ENCODE measurements at places on chromosomes 6 and 20. TPM values are rescaled to one million over a fixed set of nuclear protein-coding genes. Genes with fewer than 3 reads are reported as not detected.

DNA sequence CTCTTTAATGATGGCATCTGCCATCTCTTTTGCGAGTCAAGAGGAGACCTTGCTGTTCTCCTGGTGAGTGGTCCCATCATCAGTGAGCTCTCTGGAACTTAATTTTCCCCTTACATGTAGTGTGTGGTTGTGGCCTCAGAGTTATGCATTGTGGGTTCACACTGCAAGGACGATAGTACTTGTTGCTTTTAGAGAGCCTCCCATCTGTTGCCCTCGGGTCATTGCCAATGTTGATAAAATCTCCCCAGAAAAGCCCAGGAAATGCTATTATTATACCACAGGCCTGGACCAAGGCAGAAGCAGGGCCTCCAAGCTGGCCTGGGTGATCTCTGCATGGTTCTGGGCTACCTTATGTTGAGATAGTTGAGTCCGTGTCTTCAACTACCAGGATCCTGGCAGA is 241.6 kb downstream of the BMP7 start:
- H3K36me3 ChIP-seq: no peaks in the 10 kb centered on the region
- H3K4me1 ChIP-seq: no peaks in the 10 kb centered on the region
- H3K4me3 ChIP-seq: no peak overlapping the region
- no peak overlapping the region for H3K27ac ChIP-seq
- DNase-seq: no peak

DNA sequence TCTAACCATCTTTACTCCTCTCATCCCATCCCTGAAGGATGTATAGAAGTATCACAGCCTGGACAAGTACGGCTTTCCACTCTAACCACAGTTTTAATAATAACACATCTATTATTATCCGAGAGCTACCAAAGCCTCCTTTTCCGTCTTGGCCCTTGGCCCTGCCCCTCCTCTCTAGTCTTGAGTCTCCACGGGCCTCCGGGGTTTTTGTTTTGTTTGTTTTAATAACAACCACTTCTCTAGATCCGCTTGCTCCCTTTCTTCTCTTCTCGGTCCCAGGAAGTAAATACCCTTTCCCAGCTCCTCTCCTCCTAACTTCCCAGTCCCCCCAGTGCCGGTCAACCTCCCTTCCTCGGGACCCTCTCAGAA is 661 bp downstream of the LCA5 start:
- H3K36me3 ChIP-seq: no peaks in the 10 kb centered on the region
- no peaks in the 10 kb centered on the region for H3K27me3 ChIP-seq
- peak overlapping the region; percentile 91 for H3K27ac ChIP-seq
- H3K4me1 ChIP-seq: peaks cover 29% of the 10 kb centered on the region
- DNase-seq: peak; percentile 55

DNA sequence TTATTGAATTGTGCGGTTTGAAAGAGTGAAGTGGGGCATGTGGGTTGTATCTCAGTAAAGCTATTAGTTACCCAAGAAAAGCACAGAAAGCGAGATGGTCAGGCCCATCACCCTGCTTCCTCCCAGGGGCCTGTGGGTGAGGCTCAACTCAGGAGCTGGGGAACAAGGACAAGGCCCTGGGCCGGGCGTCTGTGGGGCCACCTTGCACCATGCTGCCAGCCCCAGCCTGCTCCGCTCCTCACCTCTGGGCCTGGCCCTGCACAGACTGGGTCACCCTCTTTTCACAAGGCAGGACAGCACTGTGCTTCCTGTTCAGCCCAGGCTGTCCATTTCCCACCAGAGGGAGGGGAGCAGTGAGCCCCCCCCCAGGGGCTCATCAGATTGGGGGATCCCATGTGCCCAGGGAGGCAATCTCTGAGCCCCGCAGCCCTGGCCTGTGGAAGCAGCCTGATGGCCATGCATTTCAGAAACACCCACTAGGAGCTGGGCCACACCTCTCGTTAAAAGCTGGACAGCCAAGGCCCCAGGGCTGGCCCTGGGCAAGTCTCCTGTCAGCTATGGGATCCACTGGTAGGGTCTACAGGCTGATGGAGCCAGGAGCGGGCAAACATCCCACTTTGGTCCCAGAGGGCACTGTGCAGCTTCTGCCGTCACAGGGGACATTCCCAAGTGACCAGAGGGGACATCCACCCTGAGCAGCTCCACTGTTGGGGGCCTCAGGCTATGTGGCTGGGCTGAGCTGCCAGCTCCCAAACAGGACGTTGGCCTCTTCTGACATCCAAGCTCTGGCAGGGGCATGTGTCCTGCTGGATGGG is 55.9 kb downstream of the YTHDF1 start:
- H3K4me1 ChIP-seq: no peaks in the 10 kb centered on the region
- H3K4me3 ChIP-seq: no peak overlapping the region
- DNase-seq: no peak
- H3K36me3 ChIP-seq: no peaks in the 10 kb centered on the region
- H3K27ac ChIP-seq: no peak overlapping the region

DNA sequence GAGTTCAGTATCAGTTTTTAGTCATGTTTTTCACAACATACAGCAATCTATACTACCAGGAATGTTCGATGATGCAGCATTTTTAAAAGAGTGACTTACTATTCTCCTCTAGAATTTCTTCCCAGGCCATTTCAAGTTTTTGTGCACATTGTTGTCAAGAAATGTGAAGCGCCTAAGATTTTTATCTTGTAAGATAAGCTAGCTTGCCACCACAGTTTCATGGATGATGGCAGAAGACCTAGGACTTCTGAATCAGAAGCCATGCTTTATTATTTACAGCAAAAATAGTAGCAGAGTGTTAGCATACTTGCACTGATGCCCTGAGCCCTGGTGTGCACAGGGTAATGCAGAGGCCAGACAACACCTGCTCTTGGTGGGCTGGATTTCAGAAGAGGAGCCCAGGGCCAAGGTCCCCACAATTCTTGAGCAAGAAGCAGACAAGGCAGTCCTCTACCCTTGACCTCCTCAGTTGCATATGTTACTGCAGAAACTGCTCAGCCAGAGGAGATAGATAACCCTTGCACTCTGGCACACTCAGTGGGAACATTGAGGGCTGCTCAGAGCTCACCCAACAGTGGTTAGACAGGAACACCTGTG is 99.2 kb downstream of the QKI start:
- peak overlapping the region; percentile 43 for H3K27ac ChIP-seq
- no peaks in the 10 kb centered on the region for H3K27me3 ChIP-seq
- peaks cover 86% of the 10 kb centered on the region for H3K4me1 ChIP-seq
- H3K36me3 ChIP-seq: no peaks in the 10 kb centered on the region
- no peak overlapping the region for H3K4me3 ChIP-seq

- peaks cover 35% of the 10 kb centered on the region for H3K4me1 ChIP-seq
- no peak for DNase-seq
- no peaks in the 10 kb centered on the region for H3K27me3 ChIP-seq
- H3K27ac ChIP-seq: peak overlapping the region; percentile 62
These were observed 16.6 kb downstream of the SNRPC start for GRCh38 chr6:34773916-34774315.

- H3K27ac ChIP-seq: no peak overlapping the region
- DNase-seq: no peak
- no peaks in the 10 kb centered on the region for H3K36me3 ChIP-seq
- no peaks in the 10 kb centered on the region for H3K4me1 ChIP-seq
These were observed 147.2 kb downstream of the CEBPB start for GRCh38 chr20:50337521-50338466.

GRCh38 chr20:33852626-33853506 is 41.7 kb downstream of the CHMP4B start:
- DNase-seq: no peak
- H3K27me3 ChIP-seq: no peaks in the 10 kb centered on the region
- H3K4me1 ChIP-seq: peaks cover 15% of the 10 kb centered on the region
- H3K27ac ChIP-seq: no peak overlapping the region
- peaks cover 77% of the 10 kb centered on the region for H3K36me3 ChIP-seq
- H3K4me3 ChIP-seq: no peak overlapping the region

DNA sequence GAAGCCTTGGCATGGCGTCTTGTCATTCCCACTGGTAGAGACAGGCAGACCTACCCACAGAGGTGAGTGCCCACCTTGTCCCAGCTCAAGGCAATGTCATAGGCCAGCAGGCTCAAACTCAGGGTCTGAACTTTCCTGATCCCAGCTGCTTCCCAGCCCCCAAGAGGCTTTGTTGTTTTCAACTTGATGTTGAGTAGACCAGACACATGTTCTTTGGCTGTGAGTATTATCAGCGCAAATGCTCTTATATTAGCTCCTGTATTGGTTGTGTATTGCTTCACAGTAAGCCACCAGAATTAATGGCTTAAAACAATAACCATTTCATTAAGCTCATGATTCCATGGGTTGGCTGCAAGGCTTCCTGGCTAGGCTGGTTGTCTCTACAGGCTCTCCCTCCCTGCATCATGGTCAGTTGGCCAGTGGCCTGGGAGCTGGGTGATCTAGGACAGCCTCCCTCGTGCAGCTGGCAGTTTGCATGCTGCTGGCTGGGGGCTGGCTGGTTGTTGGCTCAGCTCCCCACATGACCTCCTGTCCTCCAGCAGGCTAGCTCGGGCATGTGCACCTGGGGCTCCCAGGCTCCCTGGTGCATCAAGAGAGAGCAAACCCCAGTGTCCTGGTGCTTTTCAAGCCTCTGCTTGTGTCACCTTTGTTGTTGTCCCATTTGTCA is 21.6 kb downstream of the TOX2 start:
- H3K4me1 ChIP-seq: peaks cover 21% of the 10 kb centered on the region
- no peak for DNase-seq
- peaks cover 60% of the 10 kb centered on the region for H3K27me3 ChIP-seq
- H3K36me3 ChIP-seq: no peaks in the 10 kb centered on the region
- no peak overlapping the region for H3K27ac ChIP-seq

- H3K4me1 ChIP-seq: peaks cover 100% of the 10 kb centered on the region
- peaks cover 15% of the 10 kb centered on the region for H3K36me3 ChIP-seq
- DNase-seq: no peak
- no peaks in the 10 kb centered on the region for H3K27me3 ChIP-seq
These were observed 30.8 kb downstream of the CLIC5 start for GRCh38 chr6:45984788-45985425.

DNA sequence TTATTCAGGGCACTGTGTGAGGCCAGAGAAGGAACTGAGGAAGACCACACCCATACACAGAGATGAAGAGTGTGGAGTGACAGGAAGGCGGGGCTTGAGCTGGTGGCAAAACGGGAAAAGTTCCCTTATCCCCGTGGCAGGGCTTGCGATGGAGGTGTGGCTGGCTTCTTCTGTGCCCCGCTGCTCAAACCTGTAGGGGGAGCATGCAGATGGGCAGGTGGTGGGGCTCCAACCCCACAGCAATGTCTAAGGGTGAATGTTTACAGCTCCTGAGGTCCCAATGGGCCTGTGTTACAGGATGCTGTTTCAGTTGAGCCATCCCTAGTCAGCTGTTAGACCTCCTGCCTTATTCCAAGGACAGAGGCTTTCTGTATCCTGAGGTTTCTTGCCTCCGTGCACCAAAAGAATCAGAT is 105.9 kb downstream of the LY86 start:
- H3K27me3 ChIP-seq: no peaks in the 10 kb centered on the region
- H3K4me3 ChIP-seq: no peak overlapping the region
- H3K36me3 ChIP-seq: no peaks in the 10 kb centered on the region
- H3K4me1 ChIP-seq: peaks cover 56% of the 10 kb centered on the region

GRCh38 chr6:166467436-166468000 is 84.8 kb upstream of the MPC1 start:
- H3K36me3 ChIP-seq: peaks cover 74% of the 10 kb centered on the region
- H3K27me3 ChIP-seq: no peaks in the 10 kb centered on the region
- H3K4me3 ChIP-seq: no peak overlapping the region
- no peak for DNase-seq
- H3K27ac ChIP-seq: no peak overlapping the region

- peaks cover 34% of the 10 kb centered on the region for H3K4me1 ChIP-seq
- no peak overlapping the region for H3K4me3 ChIP-seq
- DNase-seq: no peak
- H3K27ac ChIP-seq: no peak overlapping the region
- H3K27me3 ChIP-seq: no peaks in the 10 kb centered on the region
- H3K36me3 ChIP-seq: no peaks in the 10 kb centered on the region
These were observed 3.0 kb downstream of the TCEA2 start for GRCh38 chr20:64065974-64066343.

GRCh38 chr6:24935366-24936152 is at the start of gene RIPOR2:
Gene RIPOR2, minus strand, starts transcription at chr6:24935960. Its CDS starts 62 bp downstream, at chr6:24935898.
- H3K36me3 ChIP-seq: no peaks in the 10 kb centered on the region
- H3K4me1 ChIP-seq: peaks cover 15% of the 10 kb centered on the region
- DNase-seq: peak; percentile 33
- H3K27ac ChIP-seq: no peak within 1 kb of the TSS
- no peak within 1 kb of the TSS for H3K4me3 ChIP-seq

- H3K27ac ChIP-seq: no peak overlapping the region
- DNase-seq: no peak
- H3K4me3 ChIP-seq: no peak overlapping the region
- no peaks in the 10 kb centered on the region for H3K36me3 ChIP-seq
These were observed 94.3 kb downstream of the JPH2 start for GRCh38 chr20:44092551-44093248.

DNA sequence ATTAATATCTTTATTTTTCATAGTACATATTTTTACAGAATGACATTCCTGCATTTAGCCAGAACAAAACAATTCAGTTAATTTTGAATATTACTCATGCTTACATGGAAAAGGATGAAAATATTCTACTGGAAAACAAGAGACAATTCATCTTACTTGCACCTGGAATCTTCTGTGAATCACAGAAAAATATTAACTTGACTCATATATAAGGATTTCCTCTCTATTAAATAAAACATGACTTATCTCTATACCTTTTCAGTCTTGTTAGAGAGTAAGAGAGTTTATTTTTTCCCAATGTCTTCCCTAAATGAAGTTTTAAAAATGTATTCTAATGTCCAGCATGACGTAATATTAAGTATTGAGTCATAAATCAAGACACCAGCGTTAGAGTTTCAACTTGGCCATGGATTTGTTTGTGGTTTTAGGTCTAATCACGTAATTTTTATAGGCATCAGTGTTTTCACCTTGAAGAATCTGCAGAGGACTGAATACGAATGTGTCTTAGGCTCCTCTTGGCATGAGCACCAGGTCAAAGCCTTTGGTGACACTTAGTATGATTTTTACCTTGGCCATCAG is 445.1 kb upstream of the JAG1 start:
- H3K27me3 ChIP-seq: no peaks in the 10 kb centered on the region
- H3K4me3 ChIP-seq: no peak overlapping the region
- no peak overlapping the region for H3K27ac ChIP-seq
- DNase-seq: no peak
- H3K36me3 ChIP-seq: no peaks in the 10 kb centered on the region

Gene PRDM13
- total RNA-seq: not detected

Gene LRRC73
- 1.6 TPM for total RNA-seq

Gene ESF1
- 15.5 TPM for total RNA-seq

Gene MATN4
- total RNA-seq: not detected

Gene SLPI
- 1.8 TPM for total RNA-seq

Gene VWA7
- total RNA-seq: 14.7 TPM

Gene GFOD1
- 51.6 TPM for total RNA-seq

Gene ADGRF5
- 42.1 TPM for total RNA-seq

Gene TFAP2A
- total RNA-seq: 0.66 TPM

Gene FAM184A
- total RNA-seq: 0.93 TPM

Gene KHDC1
- total RNA-seq: 1.1 TPM

Gene KCNK16
- total RNA-seq: not detected

Gene SULF2
- 40.7 TPM for total RNA-seq

Gene CST4
- total RNA-seq: not detected
